ENCODE measurements at places on chromosomes 3 and 15.

- DNase-seq: no peak
These were observed 230.5 kb upstream of the CHRNA7 start for GRCh38 chr15:31799715-31800321.

DNA sequence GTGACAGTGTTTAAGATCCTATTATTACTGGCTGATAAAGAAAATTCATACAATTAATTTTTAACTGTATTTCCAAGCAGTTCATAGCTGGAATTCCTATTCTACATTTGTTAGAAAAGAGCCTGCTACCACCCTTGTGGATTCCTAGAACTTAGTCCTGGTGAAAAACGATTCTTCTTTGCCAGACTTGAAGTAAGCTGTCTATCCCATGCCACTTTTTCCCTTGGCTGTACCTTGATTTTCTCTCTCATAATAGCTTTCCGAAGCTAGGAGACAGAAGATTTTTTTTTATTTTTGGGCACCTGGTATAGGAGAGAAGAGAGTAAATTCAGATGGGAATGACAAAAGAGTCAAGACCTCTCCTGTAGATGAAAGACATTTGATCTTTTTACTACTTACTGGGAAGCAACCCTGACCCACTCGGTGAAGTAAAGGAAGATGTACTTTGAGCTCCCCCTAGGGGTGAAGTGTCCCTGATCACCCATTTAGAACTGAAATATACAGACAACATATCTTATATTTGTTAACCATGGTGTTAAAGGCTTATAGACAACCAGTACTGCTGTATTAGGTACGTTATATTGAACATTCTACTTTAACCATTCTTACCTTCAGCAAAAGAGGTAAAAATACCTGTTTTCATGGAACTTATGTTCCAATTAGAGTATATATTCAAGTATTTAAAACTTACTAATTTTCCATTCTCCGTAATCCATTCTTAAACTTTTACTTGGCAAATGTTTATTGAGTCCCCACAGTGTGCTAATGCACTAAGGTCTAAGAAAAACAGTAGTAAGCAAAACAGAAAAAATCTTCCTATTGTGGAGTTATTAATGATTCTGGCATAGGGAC, 36.2 kb upstream of the C3orf38 start:
- DNase-seq: peak; percentile 88

- peak; percentile 12 for DNase-seq
These were observed 333.0 kb upstream of the SEMA6D start for GRCh38 chr15:47384341-47384740.

GRCh38 chr3:55197021-55197420, 269.2 kb upstream of the LRTM1 start:
- DNase-seq: no peak

DNA sequence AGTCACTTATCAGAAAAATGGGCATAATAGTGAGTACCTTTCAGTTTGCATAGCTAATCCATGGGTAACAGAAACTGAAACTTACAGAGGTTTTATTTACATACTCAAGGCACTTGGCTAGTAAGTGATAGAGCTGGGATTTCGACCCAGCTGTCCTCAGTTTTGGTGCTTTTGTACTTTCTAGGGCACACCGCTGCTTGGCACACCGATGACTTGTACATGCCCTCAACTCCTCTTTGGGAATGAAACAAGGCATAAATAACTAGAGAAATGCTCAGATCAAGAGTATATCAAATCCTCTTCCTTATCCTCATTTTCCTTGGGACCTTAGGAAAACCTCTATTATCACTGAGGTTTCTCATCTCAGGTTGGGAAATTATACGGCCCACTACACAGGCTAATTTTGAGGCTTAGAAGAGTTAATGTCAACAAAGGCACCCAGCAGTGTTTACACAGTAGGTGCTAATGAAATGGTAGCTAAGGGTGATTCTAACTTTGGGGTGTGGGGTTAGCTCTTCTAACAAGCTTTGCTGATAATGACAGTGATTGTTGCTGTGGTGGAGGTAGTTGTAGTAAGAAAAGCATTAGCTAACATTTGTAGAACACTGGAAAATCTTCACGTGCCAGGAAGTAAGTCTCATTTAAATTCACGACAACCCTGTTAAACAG, 20.3 kb upstream of the DGKG start:
- no peak for DNase-seq

DNA sequence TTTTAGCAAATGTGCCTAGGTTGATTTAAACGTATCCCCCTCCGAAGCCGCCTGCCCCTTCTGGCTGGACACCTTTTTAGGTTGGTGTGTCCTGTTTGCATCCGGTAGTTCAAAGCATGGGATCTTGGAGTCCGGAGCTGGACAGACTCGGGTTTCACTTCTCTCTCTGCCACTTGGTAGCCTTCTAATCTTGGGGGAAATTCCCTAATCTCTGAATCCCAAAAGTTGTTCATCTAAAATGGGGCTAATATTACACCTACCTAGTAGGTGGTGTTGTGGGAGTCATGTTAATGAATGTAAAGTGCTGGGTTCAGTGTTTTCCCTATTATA, 760 bp downstream of the FANCI start:
- DNase-seq: no peak
